ENCODE measurements at places on chromosomes 7 and 10. TPM values are rescaled to one million over a fixed set of nuclear protein-coding genes. Genes with fewer than 3 reads are reported as not detected.

GRCh38 chr7:67847092-67847787, 850.6 kb downstream of the TYW1 start:
- no peak for DNase-seq

- DNase-seq, result peak; percentile 60
These were observed 18.3 kb downstream of the FZD9 start for GRCh38 chr7:73451780-73452398.

GRCh38 chr10:60607372-60607771, 170.9 kb upstream of the CDK1 start:
- DNase-seq, result no peak

The CALCR gene
- 0.17 TPM for total RNA-seq

The GRM3 gene
- not detected for total RNA-seq

The SHTN1 gene
- 27.6 TPM for total RNA-seq

The LRRC4 gene
- not detected for total RNA-seq

The FAM25G gene
- not detected for total RNA-seq

Data from NCI-H460 (cell line).